ENCODE measurements at places on chromosomes 7 and 10. TPM values are rescaled to one million over a fixed set of nuclear protein-coding genes. Genes with fewer than 3 reads are reported as not detected.

The PPP1R17 gene
- polyA plus RNA-seq: not detected

The FAM25A gene
- polyA plus RNA-seq: not detected

The LEP gene
- polyA plus RNA-seq: 0.14 TPM

The COL17A1 gene
- polyA plus RNA-seq: 0.94 TPM

The HOXA9 gene
- 1.4 TPM for polyA plus RNA-seq

The SFR1 gene
- polyA plus RNA-seq: 10.7 TPM

The NODAL gene
- polyA plus RNA-seq: 0.80 TPM

The SHTN1 gene
- 28.6 TPM for polyA plus RNA-seq

The ANKRD2 gene
- polyA plus RNA-seq: 0.18 TPM

The UNCX gene
- polyA plus RNA-seq: not detected

The NUDT13 gene
- 7.5 TPM for polyA plus RNA-seq

The DGKB gene
- 0.20 TPM for polyA plus RNA-seq

The TBX20 gene
- polyA plus RNA-seq: not detected

The AUTS2 gene
- 119 TPM for polyA plus RNA-seq

The HYAL4 gene
- not detected for polyA plus RNA-seq

The CLEC2L gene
- polyA plus RNA-seq: 0.45 TPM

The TRIM50 gene
- 0.28 TPM for polyA plus RNA-seq
